ENCODE measurements at places on chromosomes 16 and 17. TPM values are rescaled to one million over a fixed set of nuclear protein-coding genes. Genes with fewer than 3 reads are reported as not detected.

GRCh38 chr17:64328859-64329531 is 61.7 kb downstream of the PECAM1 start:
- H3K4me3 ChIP-seq, result no peak overlapping the region
- H3K4me1 ChIP-seq, result peaks cover 39% of the 10 kb centered on the region
- no peak overlapping the region for H3K27ac ChIP-seq
- no peaks in the 10 kb centered on the region for H3K27me3 ChIP-seq

- no peak overlapping the region for H3K4me3 ChIP-seq
- H3K36me3 ChIP-seq, result no peaks in the 10 kb centered on the region
- no peak overlapping the region for H3K27ac ChIP-seq
Measured at GRCh38 chr17:14469971-14470370, 169.1 kb downstream of the HS3ST3B1 start.

DNA sequence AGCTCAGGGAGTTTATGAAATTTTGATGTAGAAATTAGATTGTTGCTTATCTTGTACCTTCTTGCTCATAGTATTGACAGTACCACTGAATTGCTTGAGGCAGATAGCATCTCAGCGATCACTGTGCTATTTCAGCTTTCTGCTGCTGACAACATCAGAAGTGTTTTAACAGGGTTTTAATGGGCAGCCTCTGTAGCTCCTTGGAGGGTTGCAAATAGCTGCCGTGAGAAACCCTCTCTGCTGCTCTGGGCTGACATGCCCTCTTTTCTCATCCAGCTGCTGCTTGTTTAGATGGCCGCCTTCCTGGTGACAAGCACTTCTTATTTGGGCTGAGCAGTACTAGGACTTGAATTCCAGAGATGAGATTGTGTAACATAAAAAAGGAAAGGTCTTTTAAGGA is 180.2 kb upstream of the TBX2 start:
- H3K36me3 ChIP-seq, result no peaks in the 10 kb centered on the region
- DNase-seq, result peak; percentile 70
- H3K4me3 ChIP-seq, result no peak overlapping the region
- peaks cover 27% of the 10 kb centered on the region for H3K4me1 ChIP-seq
- peak overlapping the region; percentile 23 for H3K27ac ChIP-seq
- no peaks in the 10 kb centered on the region for H3K27me3 ChIP-seq

DNA sequence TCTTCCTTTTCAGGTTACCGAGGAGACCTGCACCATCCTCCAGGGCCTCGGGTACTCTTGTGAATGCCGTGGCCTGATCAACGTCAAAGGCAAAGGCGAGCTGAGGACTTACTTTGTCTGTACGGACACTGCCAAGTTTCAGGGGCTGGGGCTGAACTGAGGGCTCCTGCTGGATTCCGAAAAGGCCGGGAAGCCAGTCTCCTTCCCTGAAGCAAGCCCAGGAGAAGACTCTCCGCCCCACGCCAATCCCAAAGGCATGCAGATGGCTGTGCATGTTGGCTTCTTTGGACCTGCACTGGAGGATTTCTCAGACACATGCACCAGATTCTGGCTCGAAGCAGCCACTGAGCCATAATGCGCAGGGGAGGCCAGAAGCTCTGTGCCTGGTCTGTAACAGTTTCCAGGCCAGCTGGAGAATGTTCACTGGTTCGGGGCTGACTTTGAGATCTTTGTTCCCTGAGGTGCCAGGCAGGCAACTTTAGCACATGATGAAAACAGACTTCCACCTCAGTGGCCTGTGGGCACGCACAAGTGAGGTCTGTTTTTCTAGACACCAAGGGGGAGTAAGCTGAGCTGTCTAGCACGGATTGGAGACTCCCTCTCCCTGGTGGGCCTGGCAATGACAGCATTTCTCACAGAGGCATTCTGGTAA is 49.1 kb downstream of the ADCY7 start:
- no peaks in the 10 kb centered on the region for H3K27me3 ChIP-seq
- peaks cover 54% of the 10 kb centered on the region for H3K36me3 ChIP-seq
- H3K4me1 ChIP-seq, result peaks cover 20% of the 10 kb centered on the region
- peak overlapping the region; percentile 95 for H3K27ac ChIP-seq
- no peak overlapping the region for H3K4me3 ChIP-seq
- DNase-seq, result no peak

GRCh38 chr17:61349350-61349749 is 50.3 kb upstream of the TBX2 start:
- H3K4me3 ChIP-seq, result no peak overlapping the region
- no peaks in the 10 kb centered on the region for H3K36me3 ChIP-seq
- no peaks in the 10 kb centered on the region for H3K4me1 ChIP-seq
- H3K27me3 ChIP-seq, result no peaks in the 10 kb centered on the region
- H3K27ac ChIP-seq, result no peak overlapping the region

GRCh38 chr17:55533608-55534007 is 22.4 kb upstream of the SMIM36 start:
- DNase-seq, result peak; percentile 56
- H3K4me1 ChIP-seq, result peaks cover 10% of the 10 kb centered on the region
- H3K27ac ChIP-seq, result no peak overlapping the region

DNA sequence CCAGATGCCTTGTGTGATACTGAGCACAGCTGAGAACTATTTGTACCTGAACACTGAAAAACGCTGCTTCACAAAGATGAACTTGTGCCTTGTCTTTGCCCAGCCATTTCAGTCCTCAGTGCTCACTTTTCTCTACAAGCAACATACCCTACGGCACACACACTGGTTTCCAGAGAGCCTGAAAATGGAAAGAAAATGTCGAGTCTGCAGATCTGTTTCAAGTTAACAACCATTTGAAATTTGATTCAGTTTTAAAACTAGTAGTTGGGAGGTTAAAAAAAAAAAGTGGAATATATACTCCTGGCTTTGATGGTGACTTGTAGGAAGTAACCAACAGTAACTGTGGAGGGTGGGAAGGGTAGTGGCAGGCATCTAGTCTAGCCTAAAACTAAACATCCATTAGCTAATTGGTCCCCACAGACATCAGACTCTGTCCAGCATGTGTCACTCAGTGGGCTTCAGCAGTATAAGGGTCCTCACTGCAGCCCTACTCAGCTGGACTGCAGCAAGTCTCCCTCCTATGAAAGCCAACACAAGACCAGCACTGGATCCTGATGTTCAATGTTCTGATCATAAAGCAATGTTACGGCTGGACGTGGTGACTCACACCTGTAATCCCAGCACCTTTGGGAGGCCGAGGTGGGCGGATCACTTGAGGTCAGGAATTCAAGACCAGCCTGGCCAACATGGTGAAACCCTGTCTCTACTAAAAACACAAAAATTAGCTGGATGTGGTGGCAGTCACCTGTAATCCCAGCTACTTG is 27.1 kb downstream of the ERN1 start:
- H3K27me3 ChIP-seq, result no peaks in the 10 kb centered on the region
- H3K4me1 ChIP-seq, result peaks cover 8% of the 10 kb centered on the region
- DNase-seq, result no peak
- H3K4me3 ChIP-seq, result no peak overlapping the region

DNA sequence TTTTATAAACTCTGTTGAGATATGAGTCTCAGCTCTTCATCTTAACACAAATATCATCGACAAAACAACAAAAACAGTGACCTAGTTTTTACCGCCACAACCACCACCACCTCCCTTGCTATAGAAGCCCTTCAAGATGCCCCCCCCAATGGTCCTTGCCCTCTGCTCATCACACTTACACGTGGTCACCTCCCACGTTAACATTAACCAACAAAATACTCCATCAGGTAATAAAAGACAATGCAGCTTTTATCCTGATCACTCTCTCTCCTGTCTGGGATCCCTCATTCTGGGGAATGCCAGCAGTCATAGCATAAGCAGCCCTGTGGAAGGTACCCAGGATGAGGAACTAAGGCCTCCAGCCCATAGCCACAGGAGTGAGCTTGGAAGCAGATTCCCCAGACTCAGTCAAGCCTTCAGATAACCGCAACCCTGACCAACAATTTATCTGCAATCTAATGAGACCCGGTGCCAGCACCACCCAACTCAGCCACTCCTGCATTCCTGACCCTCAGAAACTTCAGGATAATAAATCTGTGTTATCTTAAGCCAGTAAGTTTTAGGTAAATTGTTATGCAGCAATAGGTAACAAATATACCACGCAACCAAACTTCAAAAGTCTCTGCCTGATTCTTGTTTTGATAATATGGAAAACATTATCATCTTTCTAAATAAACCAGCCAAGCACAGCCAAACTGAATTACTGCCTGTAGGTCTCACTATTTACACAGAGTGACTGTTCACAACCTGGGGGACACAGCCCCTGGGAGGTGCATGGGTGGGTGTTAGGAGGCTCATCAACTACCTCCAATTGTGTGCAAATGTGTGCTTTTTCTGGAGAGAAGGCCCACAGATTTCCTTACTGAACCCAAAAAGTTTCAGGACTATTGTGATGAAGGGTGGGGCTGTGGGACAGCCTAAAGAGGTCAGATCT is 6.1 kb downstream of the PECAM1 start:
- H3K4me1 ChIP-seq, result peaks cover 19% of the 10 kb centered on the region
- peak; percentile 5 for DNase-seq
- no peak overlapping the region for H3K4me3 ChIP-seq
- no peaks in the 10 kb centered on the region for H3K36me3 ChIP-seq
- H3K27me3 ChIP-seq, result no peaks in the 10 kb centered on the region
- H3K27ac ChIP-seq, result peak overlapping the region; percentile 41

- H3K4me3 ChIP-seq, result no peak overlapping the region
- no peak overlapping the region for H3K27ac ChIP-seq
- H3K4me1 ChIP-seq, result no peaks in the 10 kb centered on the region
- no peaks in the 10 kb centered on the region for H3K36me3 ChIP-seq
- DNase-seq, result no peak
- H3K27me3 ChIP-seq, result no peaks in the 10 kb centered on the region
Measured at GRCh38 chr17:77521076-77521475, 380.3 kb downstream of the SEC14L1 start.

DNA sequence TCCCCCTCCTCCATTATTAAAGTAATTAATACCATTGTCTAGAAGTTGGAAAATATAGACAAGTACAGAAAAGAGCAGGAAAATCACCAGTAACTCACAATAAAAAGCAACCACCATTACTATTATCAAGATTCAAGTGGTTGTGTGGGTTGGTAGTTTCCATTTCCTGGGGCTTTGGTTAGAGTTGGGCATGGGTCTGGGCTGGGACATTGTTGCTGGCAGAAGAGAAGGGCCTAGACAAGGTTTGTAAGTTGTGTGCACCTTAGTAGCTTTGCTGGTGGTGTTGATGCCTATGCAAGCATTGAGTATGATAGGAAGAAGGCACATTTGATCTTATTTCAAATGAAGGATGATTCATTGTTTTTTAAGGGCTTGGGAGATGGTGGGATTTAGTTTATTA is 25.4 kb upstream of the NFATC3 start:
- no peaks in the 10 kb centered on the region for H3K27me3 ChIP-seq
- H3K4me1 ChIP-seq, result peaks cover 11% of the 10 kb centered on the region
- peaks cover 7% of the 10 kb centered on the region for H3K36me3 ChIP-seq
- no peak overlapping the region for H3K4me3 ChIP-seq
- DNase-seq, result no peak

GRCh38 chr17:72342627-72343527 is 222.1 kb downstream of the SOX9 start:
- peak overlapping the region; percentile 55 for H3K4me3 ChIP-seq
- no peak overlapping the region for H3K27ac ChIP-seq
- H3K36me3 ChIP-seq, result no peaks in the 10 kb centered on the region

The PRR15L gene
- polyA plus RNA-seq, result 0.16 TPM

The RAB40B gene
- 24.7 TPM for polyA plus RNA-seq

- H3K4me1 ChIP-seq, result peaks cover 2% of the 10 kb centered on the region
- H3K4me3 ChIP-seq, result no peak overlapping the region
- H3K27me3 ChIP-seq, result no peaks in the 10 kb centered on the region
- H3K27ac ChIP-seq, result no peak overlapping the region
- no peak for DNase-seq
- H3K36me3 ChIP-seq, result no peaks in the 10 kb centered on the region
Measured at GRCh38 chr17:1612400-1612799, 16.2 kb downstream of the SLC43A2 start.

- H3K27me3 ChIP-seq, result peaks cover 22% of the 10 kb centered on the region
- H3K4me3 ChIP-seq, result no peak overlapping the region
- H3K36me3 ChIP-seq, result no peaks in the 10 kb centered on the region
- DNase-seq, result no peak
Measured at GRCh38 chr16:84321932-84322331, 27.3 kb downstream of the WFDC1 start.

DNA sequence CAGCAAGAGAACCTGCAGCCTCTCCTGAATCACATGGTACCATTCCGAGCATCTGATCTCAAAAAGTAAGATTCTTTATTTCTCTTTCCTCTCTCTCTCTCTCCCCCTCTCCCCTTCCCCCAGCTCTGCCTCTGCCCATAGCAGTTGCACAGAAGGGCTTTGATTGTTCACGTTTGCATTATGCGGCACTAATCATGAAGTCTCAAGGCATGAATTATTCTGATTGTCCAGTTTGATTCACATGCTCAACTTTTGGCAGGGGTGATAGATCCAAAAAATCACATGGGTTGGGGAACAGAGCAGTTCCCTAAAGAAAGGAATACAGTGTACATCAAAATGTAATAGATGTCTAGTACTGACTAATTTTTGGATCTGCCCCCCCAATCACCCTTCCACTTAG is 380.0 kb upstream of the SOX9 start:
- H3K27me3 ChIP-seq, result no peaks in the 10 kb centered on the region
- H3K4me1 ChIP-seq, result peaks cover 5% of the 10 kb centered on the region
- no peak overlapping the region for H3K4me3 ChIP-seq
- no peaks in the 10 kb centered on the region for H3K36me3 ChIP-seq

GRCh38 chr17:29667969-29668368 is 45.3 kb upstream of the CORO6 start:
- H3K36me3 ChIP-seq, result peaks cover 5% of the 10 kb centered on the region
- H3K27me3 ChIP-seq, result no peaks in the 10 kb centered on the region
- H3K27ac ChIP-seq, result no peak overlapping the region
- no peak overlapping the region for H3K4me3 ChIP-seq

- no peaks in the 10 kb centered on the region for H3K27me3 ChIP-seq
- no peak overlapping the region for H3K4me3 ChIP-seq
- DNase-seq, result no peak
- no peaks in the 10 kb centered on the region for H3K36me3 ChIP-seq
- H3K27ac ChIP-seq, result no peak overlapping the region
Measured at GRCh38 chr16:66651965-66652364, 44.6 kb downstream of the CMTM4 start.

The MAPT gene
- polyA plus RNA-seq, result 0.39 TPM

- peak overlapping the region; percentile 27 for H3K4me3 ChIP-seq
- no peaks in the 10 kb centered on the region for H3K27me3 ChIP-seq
- peaks cover 71% of the 10 kb centered on the region for H3K4me1 ChIP-seq
- peak; percentile 80 for DNase-seq
Measured at GRCh38 chr17:42407289-42407836, 15.7 kb downstream of the CAVIN1 start.

The HOXB2 gene
- polyA plus RNA-seq, result 25.3 TPM

- no peaks in the 10 kb centered on the region for H3K36me3 ChIP-seq
- no peaks in the 10 kb centered on the region for H3K4me1 ChIP-seq
- H3K27me3 ChIP-seq, result no peaks in the 10 kb centered on the region
- no peak overlapping the region for H3K4me3 ChIP-seq
Measured at GRCh38 chr17:32671896-32672295, 185.1 kb downstream of the CDK5R1 start.

The DNAAF1 gene
- polyA plus RNA-seq, result not detected

The CACNA1H gene
- not detected for polyA plus RNA-seq

The HSDL1 gene
- 10.8 TPM for polyA plus RNA-seq
